Panc1 (cell line): ENCODE measurements at places on chromosomes 7 and 10. TPM values are rescaled to one million over a fixed set of nuclear protein-coding genes. Genes with fewer than 3 reads are reported as not detected.

GRCh38 chr10:33157103-33157502 is 177.4 kb downstream of the NRP1 start:
- peaks cover 8% of the 10 kb centered on the region; the same call in 1 of the 2 replicates for H3K4me1 ChIP-seq
- no peaks in the 10 kb centered on the region for H3K27me3 ChIP-seq

DNA sequence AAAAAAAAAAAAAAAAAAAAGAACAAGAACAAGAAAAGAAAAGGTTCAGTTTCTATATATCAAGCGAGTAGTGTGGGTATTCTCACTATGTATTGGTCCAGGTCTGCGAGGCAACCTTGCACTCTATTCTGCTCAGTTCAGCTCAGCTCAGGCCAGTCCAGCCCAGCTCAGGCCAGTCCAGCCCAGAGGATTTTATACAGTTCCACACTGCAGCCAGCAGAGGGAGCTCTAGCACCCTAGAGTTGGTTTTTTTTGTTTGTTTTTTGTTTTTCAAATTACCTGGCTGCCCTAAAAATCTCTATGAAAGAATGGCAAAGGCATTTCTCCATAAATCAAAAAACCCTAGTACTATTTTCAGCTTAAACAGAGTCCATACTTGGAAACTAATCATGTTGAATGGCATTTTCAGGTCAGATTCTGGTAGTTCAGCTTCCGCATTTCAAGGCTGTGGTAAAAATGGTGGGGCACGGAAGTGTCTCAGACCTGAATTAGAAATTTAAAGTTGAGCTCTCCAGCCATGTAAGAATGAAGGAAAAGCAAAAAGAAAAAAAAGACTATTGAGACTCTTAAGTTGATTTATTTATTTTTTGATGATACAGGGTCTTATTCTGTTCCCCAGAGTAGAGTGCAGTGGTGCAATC is 55.2 kb upstream of the GSDME start:
- DNase-seq, result peak; percentile 66
- H3K4me3 ChIP-seq, result no peak overlapping the region
- H3K36me3 ChIP-seq, result no peaks in the 10 kb centered on the region

- H3K4me1 ChIP-seq, result no peaks in the 10 kb centered on the region
- H3K36me3 ChIP-seq, result no peaks in the 10 kb centered on the region
- no peak overlapping the region for H3K4me3 ChIP-seq
- H3K27me3 ChIP-seq, result no peaks in the 10 kb centered on the region
Measured at GRCh38 chr10:10353326-10353868, 664.3 kb upstream of the CELF2 start.

GRCh38 chr7:56009695-56010094 is 41.5 kb downstream of the PSPH start:
- no peak for DNase-seq
- no peaks in the 10 kb centered on the region for H3K27me3 ChIP-seq
- peak overlapping the region; percentile 82 for H3K27ac ChIP-seq
- no peak overlapping the region for H3K4me3 ChIP-seq
- H3K4me1 ChIP-seq, result peaks cover 40% of the 10 kb centered on the region

WNT8B gene
- total RNA-seq, result not detected

ADRA2A gene
- total RNA-seq, result 0.05 TPM

PTPRE gene
- 0.44 TPM for total RNA-seq
